HCEC 1CT (cell line): ENCODE measurements at places on chromosomes 1 and 21.

- peak; percentile 37 for DNase-seq
Measured at GRCh38 chr21:27248814-27249213, 281.9 kb upstream of the ADAMTS5 start.

DNA sequence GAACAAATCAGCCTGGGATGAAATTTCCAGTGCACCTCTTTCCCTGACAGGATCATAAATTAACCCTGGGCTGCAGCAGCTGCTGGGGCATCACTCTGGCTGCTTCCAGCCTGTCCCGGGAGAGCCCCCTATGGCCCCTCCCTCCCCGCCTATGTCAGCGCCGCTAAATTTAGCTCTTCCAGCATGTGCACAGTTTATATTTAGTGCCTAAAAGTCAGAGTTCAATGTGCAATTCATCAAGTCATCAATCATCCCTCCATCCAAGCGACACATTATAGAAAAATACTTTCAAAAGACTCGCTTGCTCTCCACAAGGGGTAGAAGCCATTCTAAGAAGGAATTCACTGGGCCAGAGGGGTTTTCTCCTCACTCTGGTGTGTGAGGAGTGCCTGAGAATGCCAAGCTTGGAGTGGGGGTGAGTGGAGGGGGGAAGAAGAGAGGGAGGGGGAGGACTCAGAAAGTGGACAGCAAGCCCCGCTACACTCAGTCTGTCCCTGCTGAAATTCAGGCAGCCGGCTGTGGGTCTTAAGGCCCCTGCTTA lies 37.4 kb downstream of the XCL1 start:
- DNase-seq: peak; percentile 62

GRCh38 chr1:68551459-68551858 lies 54.6 kb upstream of the DEPDC1 start:
- no peak for DNase-seq

- no peak for DNase-seq
Measured at GRCh38 chr21:45082736-45083135, 8.4 kb downstream of the ADARB1 start.

DNA sequence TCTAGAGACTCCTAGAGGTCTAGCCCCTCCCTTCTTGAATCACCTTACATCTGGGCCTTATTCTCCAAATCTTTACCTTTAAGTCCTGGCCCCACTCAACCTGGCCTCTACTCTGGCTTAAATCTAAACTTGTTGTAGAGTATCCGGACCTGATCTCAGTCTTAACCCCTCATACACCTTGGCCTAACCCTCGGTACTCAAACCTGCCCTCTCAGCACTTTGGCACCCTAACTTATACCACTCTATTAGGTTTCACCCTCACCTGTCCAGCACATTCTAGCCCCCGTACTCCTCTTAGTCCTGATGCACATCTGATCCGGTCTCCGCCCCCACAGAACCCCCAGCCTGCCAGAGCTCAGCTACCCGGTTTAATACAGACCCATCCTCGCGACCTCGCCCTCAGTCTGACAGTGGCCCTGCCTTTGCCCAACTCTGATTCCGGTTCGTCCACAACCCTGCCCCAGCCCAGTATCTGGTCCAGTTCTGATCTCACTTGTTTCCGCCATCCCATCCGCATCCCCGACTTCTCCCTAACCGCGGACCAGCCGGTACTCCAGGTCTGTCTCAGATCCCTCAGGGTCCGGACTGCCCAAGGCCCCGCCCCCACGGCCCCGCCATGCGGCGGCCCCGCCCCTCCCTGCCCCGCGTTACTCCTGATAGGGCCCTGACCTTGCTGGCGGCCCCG lies 1.5 kb downstream of the TRIM62 start:
- peak; percentile 79 for DNase-seq

GRCh38 chr1:26690576-26691031 lies 5.2 kb upstream of the ARID1A start:
- DNase-seq: no peak

DNA sequence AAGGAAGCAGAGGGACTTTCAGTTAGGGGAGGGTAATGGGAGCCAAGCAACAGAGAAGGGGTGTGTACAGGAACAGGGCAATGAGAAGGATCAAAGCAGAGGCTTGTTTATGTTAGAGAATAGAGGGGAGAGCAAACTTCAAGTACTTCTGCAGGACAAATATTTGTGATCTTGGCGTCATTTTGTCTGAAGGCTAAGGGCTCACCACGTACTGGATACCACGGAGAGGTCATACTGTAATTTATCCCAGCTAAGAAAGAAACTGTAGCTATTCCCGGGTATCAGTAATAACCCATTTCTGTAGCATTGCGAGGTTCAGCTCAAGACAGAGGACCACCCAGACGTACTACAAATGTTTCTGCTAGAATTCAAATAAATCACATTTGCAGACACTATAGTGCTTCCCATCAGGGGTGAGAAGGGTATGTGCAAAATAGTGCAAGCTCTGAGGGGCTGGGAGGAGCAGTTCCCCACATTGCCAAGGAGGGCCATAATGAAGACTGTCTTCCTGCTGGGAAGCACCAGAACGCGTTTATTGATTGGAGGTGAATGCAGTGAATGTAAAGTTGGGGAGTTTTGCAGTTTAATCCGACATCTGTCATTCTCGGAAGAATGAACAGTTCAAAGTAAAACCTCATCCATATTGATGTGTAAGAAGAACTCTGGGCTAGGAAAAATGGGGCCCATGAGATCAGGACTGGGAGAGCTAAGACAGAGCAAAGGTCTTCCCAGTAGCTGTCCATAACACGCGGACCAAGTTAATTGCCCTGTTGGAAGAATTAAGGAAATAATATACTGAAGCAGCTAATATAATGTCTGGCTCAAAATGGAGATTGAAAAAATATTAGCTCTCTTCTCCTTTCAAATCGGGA lies 136.9 kb downstream of the RWDD3 start:
- no peak for DNase-seq

DNA sequence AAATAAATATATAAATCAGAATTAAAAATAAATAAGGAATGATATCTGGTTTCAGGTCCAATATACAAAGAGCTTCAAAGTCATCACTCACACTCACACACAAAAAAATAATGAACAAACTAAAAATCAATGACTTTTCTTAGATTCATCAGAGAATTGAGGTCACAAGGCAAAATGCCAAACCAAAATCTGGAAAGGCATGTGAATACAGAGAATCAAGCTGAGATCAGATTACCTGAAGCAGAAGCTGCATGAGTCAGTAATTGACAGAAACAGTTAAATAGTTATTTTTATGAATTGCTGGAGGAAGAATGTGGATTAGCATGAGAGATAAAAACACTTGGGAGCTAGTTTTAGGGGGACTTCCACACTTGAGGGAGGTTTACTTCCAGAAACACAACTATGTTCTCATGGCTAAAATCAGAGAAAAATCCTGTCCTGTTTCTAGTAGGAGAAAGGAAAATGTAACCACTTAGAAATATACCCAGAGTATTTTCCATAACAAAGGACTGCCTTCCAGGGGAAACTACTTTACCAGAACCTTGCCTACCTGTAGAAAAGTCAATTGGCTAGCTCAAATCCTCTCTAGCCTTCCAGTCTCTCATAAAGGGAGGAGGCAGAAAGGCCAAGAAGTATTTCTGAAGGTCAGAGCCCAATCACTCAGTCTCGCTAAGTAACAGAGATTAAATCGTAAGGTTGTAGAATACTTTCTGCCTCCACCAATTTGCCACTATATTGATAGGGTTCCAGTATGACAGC lies 536.6 kb upstream of the NR5A2 start:
- DNase-seq: peak; percentile 77

- DNase-seq: no peak
Measured at GRCh38 chr1:50423670-50424000, 392 bp upstream of the DMRTA2 start.

DNA sequence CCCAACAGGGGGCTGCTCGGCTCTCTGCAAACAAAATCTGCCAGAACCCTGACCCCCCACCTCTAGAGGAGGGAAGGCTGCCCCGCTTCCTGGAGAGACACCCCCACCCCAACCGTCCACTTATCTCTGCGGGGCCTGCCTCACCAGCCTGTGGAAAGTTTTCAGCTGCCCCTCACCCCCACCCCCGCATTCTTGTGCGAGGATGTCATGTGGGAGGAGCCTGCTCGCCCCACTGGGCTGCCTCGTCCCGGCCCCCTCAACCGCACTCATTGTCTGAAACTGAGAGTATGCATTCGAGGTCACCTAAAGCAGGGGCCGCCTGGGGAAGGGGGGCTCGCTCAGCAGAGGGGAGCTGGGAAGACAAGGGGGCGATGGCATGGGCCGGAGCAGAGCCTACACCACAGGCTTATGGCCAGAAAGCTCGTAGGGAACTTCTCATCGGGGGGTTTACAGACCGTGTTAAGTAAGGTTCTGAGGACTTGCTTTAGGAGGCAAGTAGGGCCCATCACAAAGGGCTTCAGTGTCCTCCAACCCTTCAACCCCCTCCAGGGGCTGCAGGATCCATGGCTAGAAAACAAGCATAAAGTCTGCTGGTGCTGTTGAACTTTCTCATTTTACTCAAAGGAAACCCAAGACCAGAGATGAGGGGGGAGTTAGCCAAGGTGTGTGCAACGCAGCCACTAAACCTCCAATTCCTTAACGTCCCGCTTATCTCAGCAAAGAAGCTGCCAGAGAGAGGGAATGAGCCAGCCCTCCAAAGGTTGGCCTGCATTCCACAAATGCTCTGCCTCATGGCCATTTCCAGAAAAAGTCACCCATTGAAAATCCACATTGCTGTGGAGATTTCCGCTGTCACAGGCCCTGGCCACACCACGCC lies 9.4 kb downstream of the EPHA2 start:
- peak; percentile 87 for DNase-seq

- DNase-seq: peak; percentile 82
Measured at GRCh38 chr1:109821831-109822745, 58.4 kb upstream of the EPS8L3 start.

DNA sequence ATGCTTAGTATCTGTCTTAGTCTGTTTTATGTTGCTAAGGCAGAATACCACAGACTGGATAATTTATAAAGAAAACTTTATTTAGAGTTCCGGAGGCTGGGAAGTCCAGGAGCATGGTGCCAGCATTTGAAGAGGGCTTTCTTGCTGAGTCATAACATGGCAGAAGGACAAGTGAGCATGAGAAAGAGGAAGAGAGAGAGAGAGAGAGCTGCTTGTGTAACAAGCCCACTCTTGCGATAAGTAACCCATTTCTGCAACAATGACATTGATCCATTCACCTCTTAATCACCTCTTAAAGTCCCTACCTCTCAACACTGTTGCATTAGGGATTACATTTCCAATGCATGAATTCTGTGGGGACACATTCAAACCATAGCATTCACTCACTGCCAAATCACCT lies 11.7 kb upstream of the MYOCOS start:
- DNase-seq: peak; percentile 9

DNA sequence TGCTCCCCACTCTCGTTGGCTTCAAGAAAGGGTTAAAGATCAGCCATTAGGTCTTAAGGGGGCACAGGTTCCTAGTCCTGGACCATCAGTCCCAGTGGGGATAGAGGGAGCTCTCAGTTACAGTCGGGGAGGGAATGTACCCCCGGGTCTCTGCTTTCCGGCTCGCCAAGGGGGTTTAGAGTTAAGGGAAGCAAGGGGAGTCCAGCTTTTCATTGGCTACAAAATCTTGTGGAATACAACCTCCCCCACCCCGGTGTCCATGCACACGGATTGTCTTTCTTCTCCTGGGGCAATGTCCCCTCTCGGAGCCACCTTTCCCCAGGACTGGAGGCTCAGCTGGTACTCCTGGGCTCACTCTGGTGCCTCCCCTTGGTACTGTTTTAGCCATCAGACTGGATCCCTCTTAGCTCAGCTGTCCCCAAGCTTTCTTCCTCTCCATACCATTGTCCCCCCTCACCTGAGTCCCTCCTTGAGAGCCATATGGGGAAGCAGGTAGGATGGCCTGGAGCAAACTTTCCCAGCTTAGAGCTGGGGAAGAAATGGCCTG lies at the start of gene A3GALT2:
TSS of gene A3GALT2 (minus strand) at position 480 of the 547 bp plus-strand sequence. CDS start at position 480, 0 bp downstream.
- DNase-seq: peak; percentile 2

GRCh38 chr1:7579016-7579415 lies 192.1 kb upstream of the VAMP3 start:
- DNase-seq: no peak

- no peak for DNase-seq
Measured at GRCh38 chr1:101382135-101382534, 145.3 kb downstream of the S1PR1 start.

- no peak for DNase-seq
Measured at GRCh38 chr1:246761396-246761795, 37.2 kb downstream of the SCCPDH start.
